Osteocyte (in vitro differentiated cells): ENCODE measurements at places on chromosomes 1 and 21. TPM values are rescaled to one million over a fixed set of nuclear protein-coding genes. Genes with fewer than 3 reads are reported as not detected.
A peak's percentile ranks its signal among the peaks of the same experiment; 100 is the strongest.

DNA sequence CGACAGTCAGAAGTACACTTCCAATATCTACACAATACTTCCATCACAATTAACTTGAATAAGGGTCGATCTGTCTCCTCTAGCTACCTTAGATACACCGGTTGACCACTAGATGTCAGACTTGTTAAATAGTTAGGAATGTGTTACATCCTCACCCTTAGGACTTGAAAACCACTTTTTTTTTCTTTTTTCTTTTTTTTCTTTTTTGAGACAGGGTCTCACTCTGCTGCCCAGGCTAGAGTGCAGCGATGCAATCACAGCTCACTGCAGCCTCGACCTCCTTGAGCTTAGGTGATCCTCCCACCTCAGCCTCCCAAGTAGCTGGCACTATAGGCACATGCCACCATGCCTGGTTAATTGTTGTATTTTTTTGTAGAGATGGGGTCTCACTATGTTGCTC lies 120.4 kb upstream of the GREM2 start:
- no peak overlapping the region for H3K27ac ChIP-seq
- H3K4me1 ChIP-seq, result peaks cover 16% of the 10 kb centered on the region
- H3K36me3 ChIP-seq, result no peaks in the 10 kb centered on the region
- no peaks in the 10 kb centered on the region for H3K27me3 ChIP-seq
- no peak for DNase-seq

DNA sequence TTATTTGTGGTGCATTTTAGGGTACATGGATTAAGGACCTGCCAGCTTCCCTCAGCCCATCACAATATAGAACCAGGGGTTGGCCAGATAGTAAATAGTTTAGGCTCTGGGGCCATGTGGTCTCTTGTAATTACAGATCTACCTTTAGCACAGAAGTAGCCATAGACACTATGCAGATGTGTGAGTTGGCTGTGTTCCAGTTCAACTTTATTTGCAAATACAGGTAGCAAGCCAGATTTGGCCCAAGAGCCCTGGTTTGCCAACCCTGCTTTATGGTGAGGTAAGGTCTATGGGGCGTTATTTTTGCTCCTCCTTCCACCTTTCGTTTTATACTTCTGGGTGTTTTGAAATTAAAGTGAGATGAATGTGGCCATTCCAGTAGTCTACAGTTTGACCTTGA lies 48.7 kb downstream of the MRPS6 start:
- H3K27ac ChIP-seq, result peak overlapping the region; percentile 23
- peaks cover 26% of the 10 kb centered on the region for H3K36me3 ChIP-seq
- H3K4me1 ChIP-seq, result peaks cover 32% of the 10 kb centered on the region
- no peak for DNase-seq
- no peak overlapping the region for H3K4me3 ChIP-seq

GRCh38 chr1:235101558-235102258 lies 26.9 kb downstream of the TOMM20 start:
- no peak overlapping the region for H3K4me3 ChIP-seq
- no peaks in the 10 kb centered on the region for H3K27me3 ChIP-seq
- H3K36me3 ChIP-seq, result no peaks in the 10 kb centered on the region
- DNase-seq, result no peak
- H3K4me1 ChIP-seq, result peaks cover 16% of the 10 kb centered on the region
- H3K27ac ChIP-seq, result no peak overlapping the region

- H3K36me3 ChIP-seq, result no peaks in the 10 kb centered on the region
- no peak for DNase-seq
- peaks cover 6% of the 10 kb centered on the region for H3K4me1 ChIP-seq
- no peak overlapping the region for H3K27ac ChIP-seq
These were observed 55.5 kb downstream of the PLPPR5 start for GRCh38 chr1:98949166-98949565.

DNA sequence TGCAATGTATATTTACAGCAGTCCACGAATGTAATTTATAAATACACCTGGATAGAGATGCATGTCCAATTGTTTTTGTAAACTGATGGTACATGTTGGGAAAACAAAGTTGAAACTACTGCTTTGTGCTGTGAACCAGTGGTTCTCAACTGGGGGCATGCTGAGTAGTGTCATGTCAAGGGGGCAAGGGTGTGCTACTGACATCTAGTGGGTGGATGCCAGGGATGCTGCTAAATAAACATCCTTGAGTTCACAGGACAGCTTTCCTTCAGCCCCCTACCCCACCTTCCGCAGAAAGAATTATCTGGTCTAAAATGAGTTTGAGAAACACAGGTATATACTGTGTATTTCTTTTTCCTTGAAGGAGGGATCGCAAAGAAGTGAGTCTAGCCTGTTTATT lies 95.9 kb downstream of the RASAL2 start:
- H3K27ac ChIP-seq, result no peak overlapping the region
- H3K4me1 ChIP-seq, result peaks cover 44% of the 10 kb centered on the region

GRCh38 chr1:111602974-111603373 lies 16.6 kb upstream of the RAP1A start:
- no peak overlapping the region for H3K27ac ChIP-seq
- no peaks in the 10 kb centered on the region for H3K36me3 ChIP-seq
- peaks cover 5% of the 10 kb centered on the region for H3K4me1 ChIP-seq
- H3K4me3 ChIP-seq, result no peak overlapping the region

DNA sequence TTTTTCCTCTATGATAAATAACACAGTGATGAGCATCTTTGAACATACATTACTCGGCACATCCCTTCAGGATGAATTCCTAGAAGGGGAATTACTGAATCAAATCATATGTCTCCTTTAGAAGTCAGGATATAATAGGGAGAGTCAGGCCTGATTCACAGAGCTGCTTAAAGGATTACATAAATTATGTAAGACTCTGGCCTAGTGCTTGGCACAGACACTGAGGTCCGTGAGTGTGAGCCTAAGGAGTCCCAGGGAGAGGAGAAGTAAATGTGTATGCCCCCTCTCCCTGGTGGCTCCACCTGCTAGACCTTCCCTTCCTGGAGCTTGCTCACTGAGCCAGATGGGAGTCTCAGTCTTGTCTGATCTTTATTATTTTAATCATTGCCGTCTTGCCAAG lies 8.6 kb upstream of the FOXE3 start:
- no peaks in the 10 kb centered on the region for H3K36me3 ChIP-seq
- no peaks in the 10 kb centered on the region for H3K27me3 ChIP-seq

DNA sequence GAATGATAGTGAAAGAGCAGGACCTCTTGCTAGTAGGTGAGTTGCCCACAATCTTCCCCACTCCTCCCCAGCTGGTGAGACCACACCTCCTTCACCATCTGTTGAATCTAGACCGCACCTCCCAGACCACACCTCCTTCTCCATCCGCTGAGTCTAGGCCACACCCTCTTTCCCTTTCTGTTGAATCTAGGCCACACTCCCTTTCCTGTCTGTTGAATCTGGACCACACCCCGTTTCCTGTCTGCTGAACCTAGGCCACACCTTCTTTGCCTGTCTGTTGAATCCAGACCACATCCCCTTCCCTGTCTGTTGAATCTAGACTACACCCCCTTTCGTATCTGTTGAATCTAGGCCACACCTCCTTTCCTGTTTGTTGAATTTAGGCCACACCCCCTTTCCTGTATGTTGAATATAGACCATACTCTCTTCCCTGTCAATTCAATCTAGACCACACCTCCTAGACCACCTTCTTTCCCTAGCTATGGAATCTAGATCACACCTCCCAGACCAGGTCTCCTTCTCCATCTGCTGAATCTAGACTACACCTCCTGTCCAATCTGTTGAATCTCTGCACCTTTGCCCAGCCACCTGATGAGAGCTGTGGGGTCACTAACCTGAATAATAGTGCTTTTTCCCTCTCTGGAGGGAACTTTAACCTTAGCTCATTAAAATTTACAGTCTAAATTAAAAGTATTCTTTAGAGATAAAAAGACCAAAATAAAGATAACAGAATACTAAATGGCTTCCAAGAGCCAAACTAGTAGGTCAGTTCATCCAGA lies 116.3 kb downstream of the DAB1 start:
- no peak overlapping the region for H3K4me3 ChIP-seq
- H3K4me1 ChIP-seq, result no peaks in the 10 kb centered on the region
- no peaks in the 10 kb centered on the region for H3K36me3 ChIP-seq

- H3K27me3 ChIP-seq, result peaks cover 21% of the 10 kb centered on the region
- peaks cover 2% of the 10 kb centered on the region for H3K4me1 ChIP-seq
- DNase-seq, result no peak
- H3K4me3 ChIP-seq, result no peak overlapping the region
- H3K36me3 ChIP-seq, result no peaks in the 10 kb centered on the region
These were observed 4.9 kb upstream of the OPRD1 start for GRCh38 chr1:28807046-28807445.

GRCh38 chr1:9058465-9058864 lies 11.0 kb downstream of the SLC2A5 start:
- peaks cover 5% of the 10 kb centered on the region for H3K27me3 ChIP-seq
- H3K27ac ChIP-seq, result no peak overlapping the region
- no peaks in the 10 kb centered on the region for H3K36me3 ChIP-seq
- H3K4me3 ChIP-seq, result no peak overlapping the region
- DNase-seq, result no peak

GRCh38 chr1:53498555-53499131 lies 39.4 kb downstream of the DMRTB1 start:
- H3K4me3 ChIP-seq, result no peak overlapping the region
- no peak overlapping the region for H3K27ac ChIP-seq
- peaks cover 9% of the 10 kb centered on the region for H3K27me3 ChIP-seq
- no peak for DNase-seq
- no peaks in the 10 kb centered on the region for H3K36me3 ChIP-seq
- H3K4me1 ChIP-seq, result peaks cover under 1% of the 10 kb centered on the region

DNA sequence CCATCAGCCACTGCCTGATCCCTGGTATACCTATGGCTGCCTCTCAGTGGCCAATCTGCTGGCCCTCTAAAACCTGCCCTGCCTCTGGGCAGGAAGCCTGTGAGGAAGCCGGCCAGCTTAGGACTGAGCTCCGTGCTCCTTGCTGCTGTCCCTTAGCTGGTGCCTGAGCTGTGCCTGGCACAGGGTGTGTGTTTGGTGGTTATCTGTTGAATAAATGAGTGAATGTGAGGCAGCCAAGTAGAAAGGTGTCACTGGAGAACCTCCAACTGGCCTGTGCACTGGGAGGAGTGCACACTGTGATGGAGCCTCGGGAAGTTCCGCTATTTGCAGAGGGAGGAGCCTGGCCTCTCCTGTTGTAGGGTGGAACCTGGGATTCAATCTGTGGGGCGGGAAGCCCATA lies 63.4 kb upstream of the STUM start:
- no peaks in the 10 kb centered on the region for H3K4me1 ChIP-seq
- H3K4me3 ChIP-seq, result no peak overlapping the region
- H3K27ac ChIP-seq, result no peak overlapping the region
- peaks cover 81% of the 10 kb centered on the region for H3K27me3 ChIP-seq
- no peaks in the 10 kb centered on the region for H3K36me3 ChIP-seq

DNA sequence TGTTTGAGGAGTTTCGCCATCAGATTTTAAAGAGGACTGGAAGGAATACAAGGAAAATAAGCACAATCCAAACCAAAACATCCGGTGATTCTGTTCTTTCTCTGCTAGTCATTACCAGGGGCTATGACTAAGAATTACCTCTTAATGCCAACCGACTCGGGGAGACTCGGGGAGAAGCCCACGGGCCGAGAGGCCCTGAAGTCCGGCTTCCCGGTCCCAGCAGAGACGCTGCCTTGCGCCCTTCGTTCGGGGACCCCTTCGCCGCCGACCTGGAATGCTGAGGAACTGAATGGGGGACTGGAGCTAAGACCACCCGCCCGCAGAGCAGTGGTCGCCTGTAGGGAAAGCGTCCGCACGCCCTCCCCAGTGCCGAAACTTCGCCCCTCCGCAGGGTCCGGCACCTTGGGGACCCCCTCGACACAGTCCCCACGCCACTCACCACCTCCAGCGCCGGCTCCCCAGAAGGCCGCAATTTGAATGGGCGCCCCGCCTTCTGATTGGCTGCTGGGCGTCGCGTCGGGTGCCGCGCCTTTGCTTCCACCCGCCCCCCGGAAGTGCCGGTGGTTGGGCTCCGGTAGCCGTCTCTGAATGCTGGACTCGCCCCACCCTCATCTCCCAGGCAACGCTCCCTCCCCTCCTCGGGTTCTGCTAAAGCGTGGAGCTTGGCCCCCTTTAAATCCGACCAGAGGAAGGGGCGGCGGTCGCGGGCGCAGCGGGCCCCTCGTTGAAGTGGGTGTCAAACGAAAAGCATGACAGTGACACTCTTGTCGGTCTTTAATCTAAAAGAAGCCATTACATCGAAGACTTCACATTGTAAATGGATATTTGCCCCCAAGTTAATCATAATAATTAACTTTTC lies at the start of gene KIF14:
Gene KIF14 (minus strand): TSS at position 479 of the 859 bp plus-strand sequence. CDS start 2,028 bp downstream, outside the sequence.
- no peaks in the 10 kb centered on the region for H3K36me3 ChIP-seq
- peak within 1 kb of the TSS; percentile 95 for H3K4me3 ChIP-seq
- DNase-seq, result peak; percentile 96

GRCh38 chr1:2791027-2791760 lies 10.3 kb downstream of the TTC34 start:
- peak; percentile 69 for DNase-seq
- no peak overlapping the region for H3K4me3 ChIP-seq
- no peaks in the 10 kb centered on the region for H3K4me1 ChIP-seq
- no peaks in the 10 kb centered on the region for H3K36me3 ChIP-seq
- H3K27me3 ChIP-seq, result no peaks in the 10 kb centered on the region

DNA sequence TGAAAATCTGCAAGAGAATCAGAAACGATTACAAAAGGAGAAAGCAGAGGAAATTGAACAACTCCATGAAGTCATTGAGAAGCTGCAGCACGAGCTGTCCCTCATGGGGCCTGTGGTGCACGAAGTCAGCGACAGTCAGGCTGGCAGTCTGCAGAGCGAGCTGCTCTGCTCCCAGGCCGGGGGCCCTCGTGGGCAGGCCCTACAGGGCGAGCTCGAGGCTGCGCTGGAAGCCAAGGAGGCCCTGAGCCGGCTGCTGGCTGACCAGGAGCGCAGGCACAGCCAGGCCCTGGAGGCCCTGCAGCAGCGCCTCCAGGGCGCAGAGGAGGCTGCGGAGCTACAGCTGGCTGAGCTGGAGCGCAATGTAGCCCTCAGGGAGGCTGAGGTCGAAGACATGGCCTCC lies 47.5 kb upstream of the DIP2A start:
- DNase-seq, result no peak
- no peaks in the 10 kb centered on the region for H3K4me1 ChIP-seq
- H3K27me3 ChIP-seq, result no peaks in the 10 kb centered on the region
- H3K36me3 ChIP-seq, result peaks cover 29% of the 10 kb centered on the region

GRCh38 chr1:31902510-31902860 lies 35.7 kb downstream of the PTP4A2 start:
- H3K4me3 ChIP-seq, result no peak overlapping the region
- DNase-seq, result no peak
- H3K27me3 ChIP-seq, result no peaks in the 10 kb centered on the region
- H3K27ac ChIP-seq, result no peak overlapping the region
- H3K36me3 ChIP-seq, result peaks cover 27% of the 10 kb centered on the region

- no peaks in the 10 kb centered on the region for H3K27me3 ChIP-seq
- H3K4me1 ChIP-seq, result no peaks in the 10 kb centered on the region
- H3K36me3 ChIP-seq, result no peaks in the 10 kb centered on the region
- no peak for DNase-seq
These were observed 25.7 kb downstream of the KCNK1 start for GRCh38 chr1:233639611-233640010.

- no peak overlapping the region for H3K4me3 ChIP-seq
- H3K27me3 ChIP-seq, result no peaks in the 10 kb centered on the region
- no peak for DNase-seq
- no peaks in the 10 kb centered on the region for H3K4me1 ChIP-seq
- H3K27ac ChIP-seq, result no peak overlapping the region
- no peaks in the 10 kb centered on the region for H3K36me3 ChIP-seq
These were observed 271.6 kb downstream of the LMO4 start for GRCh38 chr1:87600055-87600850.

PLA2G2D gene
- not detected in 2 replicates for total RNA-seq

SPATA17 gene
- total RNA-seq, result 0.21 and 0.40 TPM in 2 replicates

CD1D gene
- not detected in 2 replicates for total RNA-seq

CRYBG2 gene
- total RNA-seq, result not detected in 2 replicates

NPHS2 gene
- total RNA-seq, result not detected in 2 replicates

TMEM269 gene
- 0.21 and 0.67 TPM in 2 replicates for total RNA-seq

TAS1R1 gene
- total RNA-seq, result not detected in 2 replicates

KCNJ9 gene
- total RNA-seq, result not detected in 2 replicates

SHISAL2A gene
- total RNA-seq, result not detected in 2 replicates
